Stimulated activated CD4-positive, alpha-beta T cell treated with anti-CD3 and anti-CD28 coated beads, Interleukin-4, amount 100 ng/mL, for 4 hours (primary cell): ENCODE measurements at places on chromosomes 1 and 21.

DNA sequence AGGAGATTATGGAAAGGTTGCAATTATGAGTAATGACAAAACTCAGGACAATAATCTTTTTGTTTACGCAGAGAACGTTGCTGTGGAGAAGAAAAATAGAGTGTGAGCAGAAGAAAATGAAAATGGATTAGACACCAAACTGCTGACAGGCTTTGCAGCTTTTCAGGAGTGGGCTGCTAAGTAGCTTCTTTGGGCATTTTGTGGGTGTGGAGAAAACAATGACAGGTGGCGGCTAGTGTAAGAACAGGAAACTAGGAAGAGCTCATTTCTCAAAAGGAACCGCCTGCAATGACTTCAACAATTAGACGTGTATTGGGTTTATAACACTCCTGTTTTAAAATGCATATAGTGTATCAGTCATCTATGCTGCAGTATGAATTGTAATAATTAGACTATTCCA is 18.3 kb upstream of the PALMD start:
- no peak for DNase-seq

GRCh38 chr1:83043244-83043643 is 955.7 kb downstream of the TTLL7 start:
- no peak for DNase-seq

- DNase-seq: no peak
These were observed 42.6 kb upstream of the EPB41 start for GRCh38 chr1:28871631-28872401.

GRCh38 chr1:108200687-108201051 is 526 bp upstream of the SLC25A24 start:
- DNase-seq: peak; percentile 25

DNA sequence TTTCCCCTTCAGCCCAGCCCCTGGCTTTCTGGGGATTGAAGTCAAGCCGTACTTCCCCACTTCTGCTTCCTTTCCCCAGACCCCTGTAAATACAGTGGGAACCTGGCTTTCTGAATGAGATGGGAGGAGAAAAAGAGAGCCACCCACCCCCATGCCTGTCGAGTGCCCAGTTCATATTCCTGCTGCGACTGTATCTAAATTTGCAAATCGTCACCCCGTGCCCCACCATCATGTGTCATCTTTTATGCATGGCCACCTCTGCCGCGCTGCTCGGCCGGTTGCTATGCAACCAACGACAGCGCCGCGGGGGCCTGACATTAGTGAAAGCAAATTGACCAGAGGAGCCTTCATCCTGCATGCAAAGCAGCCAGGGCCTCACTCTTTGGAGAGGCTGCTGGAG is 143.0 kb downstream of the ELAVL4 start:
- no peak for DNase-seq

DNA sequence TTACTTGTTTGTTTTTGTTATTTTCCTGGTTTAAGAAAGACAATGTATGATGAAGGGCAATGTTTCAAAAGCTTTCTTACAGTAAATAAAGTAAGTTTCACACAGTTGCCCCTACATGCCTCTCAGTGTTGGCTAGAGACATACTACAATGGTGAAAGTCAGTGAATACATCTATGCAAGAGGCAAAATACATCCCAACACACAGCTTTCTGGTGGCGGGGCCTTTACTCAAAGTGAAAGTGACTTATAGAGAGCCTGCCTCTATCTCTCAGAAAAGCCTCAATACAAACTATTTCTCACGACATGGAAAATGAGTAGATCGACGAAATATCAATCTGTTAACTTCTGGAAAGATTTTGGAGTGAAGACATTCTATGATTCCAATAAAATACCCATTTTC is 122.3 kb downstream of the SLC30A10 start:
- no peak for DNase-seq

DNA sequence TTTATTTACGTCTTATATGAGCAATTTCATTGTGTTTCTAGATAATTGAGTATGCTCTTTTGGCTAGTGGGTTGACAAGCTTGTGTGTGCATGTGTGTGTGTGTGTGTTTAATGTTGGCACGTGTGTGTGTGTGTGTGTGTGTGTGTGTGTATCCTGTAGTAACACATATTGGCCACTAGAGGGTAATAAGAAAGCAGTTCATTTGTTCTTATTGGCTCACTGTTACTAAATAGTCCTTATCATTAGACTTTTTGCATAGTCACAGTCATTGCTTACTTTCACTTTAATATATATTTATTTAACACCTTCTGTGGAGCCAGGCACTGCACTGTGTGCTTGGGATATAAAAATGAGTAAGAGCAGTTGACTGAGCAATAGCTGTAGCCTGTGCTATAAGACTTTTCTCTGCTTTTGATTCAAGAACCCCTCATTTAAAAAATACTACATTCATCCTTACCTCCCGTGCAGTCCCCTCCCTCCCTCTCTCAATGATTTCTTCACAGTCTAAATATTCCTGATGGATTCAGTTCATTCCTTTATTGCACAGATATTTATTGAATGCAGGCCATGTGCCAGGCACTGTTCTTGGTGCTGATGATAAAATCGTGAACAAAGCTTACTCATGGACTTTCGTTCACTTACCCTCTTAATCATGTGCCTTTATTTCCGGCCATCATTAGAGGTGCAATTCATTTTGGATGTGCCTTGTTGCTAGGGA is 96.7 kb downstream of the DYRK1A start:
- DNase-seq: no peak

GRCh38 chr1:219177363-219177762 is 3.7 kb downstream of the LYPLAL1 start:
- DNase-seq: no peak

GRCh38 chr1:55337801-55338447 is 122.8 kb upstream of the USP24 start:
- no peak for DNase-seq

GRCh38 chr1:44318097-44319088 is 36.7 kb downstream of the ERI3 start:
- DNase-seq: peak; percentile 22

DNA sequence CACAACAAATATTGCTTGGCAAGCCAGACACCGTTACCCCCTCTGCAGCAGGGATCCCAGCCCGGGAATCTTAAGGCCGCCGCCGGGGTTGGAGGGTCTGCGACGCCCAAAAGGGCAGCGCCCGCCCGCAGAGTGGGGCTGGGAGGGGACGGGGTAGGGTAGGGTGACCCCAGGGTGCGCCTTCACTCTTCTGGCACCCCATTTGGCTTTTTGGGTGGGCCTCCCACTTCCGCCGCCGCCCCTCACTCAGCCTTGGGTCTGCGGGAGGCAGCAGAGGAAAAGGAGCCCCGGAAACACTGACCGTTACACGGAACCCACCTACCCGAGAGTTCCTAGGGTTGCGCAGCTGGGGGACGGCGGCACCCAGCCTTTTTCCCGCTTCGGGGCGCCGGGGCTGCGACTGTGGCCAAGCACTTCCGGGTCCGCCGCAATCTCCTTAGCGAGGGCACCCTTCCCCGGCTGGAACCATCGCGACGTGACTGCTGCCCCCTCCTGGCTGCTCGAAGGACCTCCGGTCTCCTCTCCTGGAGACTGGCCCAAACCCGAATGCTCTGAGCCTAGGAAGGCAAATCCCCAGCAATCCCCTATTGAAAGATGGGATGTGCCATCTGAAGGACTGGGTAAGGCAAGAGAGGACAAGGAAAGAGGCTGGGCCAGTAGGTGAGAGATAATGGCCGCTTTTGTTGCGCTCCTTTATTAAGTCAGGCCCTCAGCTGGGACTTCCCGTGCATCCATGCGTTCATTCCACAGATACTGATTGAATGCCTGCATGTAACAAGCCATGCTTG is at the start of gene PIGC:
TSS of gene PIGC (minus strand) at position 404 of the 788 bp plus-strand sequence. CDS start 1,447 bp downstream, outside the sequence.
- peak; percentile 91 for DNase-seq

DNA sequence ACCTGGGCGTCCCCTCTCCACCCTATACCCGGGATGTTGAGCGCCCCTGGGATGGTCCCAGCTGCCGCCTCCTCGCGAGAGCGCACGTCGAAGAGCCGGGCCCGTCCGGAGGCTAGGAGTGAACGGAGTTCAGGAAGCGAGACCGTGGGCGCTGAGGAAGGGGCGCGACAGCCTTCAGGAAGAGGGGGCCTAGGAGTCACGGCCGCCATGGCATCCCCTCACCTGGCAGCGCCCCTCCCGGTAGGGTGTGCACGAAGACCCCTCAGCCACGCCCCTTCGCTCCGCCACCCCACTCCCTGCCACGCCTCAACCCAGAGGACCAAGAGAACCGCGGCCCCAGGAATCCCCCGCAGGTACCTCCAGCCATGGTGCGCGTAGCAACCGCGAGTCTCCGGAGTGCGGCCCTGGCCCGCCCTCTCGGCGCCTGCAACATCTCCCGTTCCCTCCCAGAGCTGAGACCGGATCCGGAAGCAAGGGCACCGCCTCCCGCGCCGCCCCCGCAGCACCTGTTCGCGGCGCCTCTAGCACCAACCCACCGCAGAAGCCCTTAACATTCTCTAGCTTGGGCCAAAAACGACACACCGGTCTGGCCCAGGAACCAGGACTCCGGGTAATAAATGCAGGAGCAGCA is at the start of gene TSTD1:
TSS of gene TSTD1 (minus strand) at position 442 of the 631 bp plus-strand sequence. CDS start at position 367, 75 bp downstream.
- peak; percentile 85 for DNase-seq

DNA sequence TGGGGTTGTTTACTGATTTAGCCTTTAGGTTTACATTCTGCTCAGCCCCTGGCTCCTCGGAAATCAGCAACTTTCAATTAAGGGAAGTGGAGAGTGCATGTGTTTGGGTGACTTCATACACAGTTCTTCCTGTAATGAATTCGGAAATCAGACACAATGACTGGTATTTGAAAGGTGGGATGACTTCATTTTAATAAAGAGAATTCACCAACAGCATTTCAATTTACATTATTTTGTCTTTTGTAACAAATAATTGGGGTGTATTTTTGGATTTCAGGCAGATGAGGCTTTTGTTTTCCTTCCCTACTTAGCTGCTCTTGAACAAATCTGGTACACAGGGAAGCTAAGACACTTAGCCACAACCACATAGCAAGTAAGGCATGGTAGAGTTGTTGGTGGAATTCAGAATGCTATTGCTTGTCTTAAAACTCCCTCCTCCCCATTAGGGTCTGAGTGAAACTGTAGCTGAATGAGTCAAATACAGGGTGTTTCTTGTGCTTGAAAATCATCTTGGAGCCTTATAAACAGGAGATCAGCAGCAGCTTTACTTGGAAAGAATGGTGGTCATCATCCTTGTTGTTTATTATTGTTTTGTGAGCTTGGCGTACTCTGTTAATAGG is 917 bp downstream of the STX12 start:
- no peak for DNase-seq
